ENCODE measurements at places on chromosomes 5 and 9.
A peak's percentile ranks its signal among the peaks of the same experiment; 100 is the strongest.

GRCh38 chr5:79924936-79925893 is 65.8 kb downstream of the MTX3 start:
- no peak for DNase-seq

GRCh38 chr5:2371419-2371710 is 380.1 kb downstream of the IRX2 start:
- DNase-seq: no peak

DNA sequence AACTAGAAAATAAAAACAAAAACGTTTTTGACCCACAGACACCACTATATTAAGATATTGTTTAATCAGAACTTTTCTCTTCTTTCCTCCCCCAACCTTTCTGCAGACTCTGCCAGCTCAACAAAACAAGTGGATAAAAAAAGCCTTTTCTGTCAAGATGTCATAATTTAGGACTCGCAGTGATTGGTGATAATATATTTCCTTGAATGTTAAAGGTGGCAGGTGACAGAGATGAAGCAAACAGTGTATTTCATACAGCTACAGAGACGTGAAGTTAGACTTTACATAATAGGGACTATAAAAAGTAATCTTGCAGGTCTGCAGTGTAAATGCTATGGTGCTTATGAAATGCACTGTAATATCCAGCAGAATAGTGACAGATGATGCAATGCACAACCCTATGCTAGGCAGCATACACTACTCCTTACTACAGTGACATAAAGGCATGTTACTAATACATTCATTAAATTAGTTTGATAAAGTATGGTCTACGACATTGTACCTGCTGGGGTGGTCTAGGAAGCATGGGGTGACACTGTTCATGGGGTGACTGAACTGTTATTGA is 326.7 kb upstream of the GRAMD2B start:
- no peak for DNase-seq

DNA sequence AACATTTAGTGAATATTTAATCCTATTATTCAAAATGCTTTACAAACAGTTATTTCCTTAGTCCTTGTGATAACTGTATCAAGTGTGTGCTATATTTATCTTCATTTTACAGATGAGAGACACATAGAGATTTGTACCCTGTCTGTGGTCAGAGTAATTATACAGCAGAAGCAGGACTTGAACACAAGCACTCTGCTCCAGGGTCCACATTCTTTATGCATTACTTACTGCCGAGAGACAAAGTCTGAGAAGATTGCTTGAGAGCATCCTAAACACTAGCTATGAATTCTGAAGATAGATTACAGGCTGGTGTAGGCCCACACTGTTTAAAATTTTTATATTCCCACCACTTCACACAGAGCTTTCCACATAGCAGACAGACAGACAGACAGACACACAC is 926.1 kb upstream of the DMAC1 start:
- DNase-seq: no peak

DNA sequence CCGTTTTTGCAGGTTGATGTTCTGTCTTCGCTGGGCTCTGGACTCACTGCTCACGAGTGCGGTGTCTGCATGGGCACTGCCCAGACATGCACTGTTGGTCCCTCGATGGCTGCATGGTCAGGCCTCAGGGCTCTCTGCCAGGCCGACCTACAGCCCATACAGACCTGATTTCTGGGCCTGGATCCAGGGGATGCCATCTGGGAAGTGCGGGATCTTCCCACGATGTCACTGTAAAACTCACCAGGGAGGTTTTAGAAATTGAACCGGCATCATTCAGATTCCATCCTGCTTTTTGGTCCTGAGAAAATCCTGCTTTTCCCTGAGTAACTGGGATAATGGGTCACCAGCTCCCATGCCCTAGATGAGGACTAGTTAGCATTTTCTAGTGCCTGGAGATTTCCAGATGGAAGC is 9.1 kb downstream of the S1PR3 start:
- no peak for DNase-seq

- no peak for DNase-seq
Measured at GRCh38 chr9:122865300-122865699, 36.9 kb upstream of the PDCL start.

DNA sequence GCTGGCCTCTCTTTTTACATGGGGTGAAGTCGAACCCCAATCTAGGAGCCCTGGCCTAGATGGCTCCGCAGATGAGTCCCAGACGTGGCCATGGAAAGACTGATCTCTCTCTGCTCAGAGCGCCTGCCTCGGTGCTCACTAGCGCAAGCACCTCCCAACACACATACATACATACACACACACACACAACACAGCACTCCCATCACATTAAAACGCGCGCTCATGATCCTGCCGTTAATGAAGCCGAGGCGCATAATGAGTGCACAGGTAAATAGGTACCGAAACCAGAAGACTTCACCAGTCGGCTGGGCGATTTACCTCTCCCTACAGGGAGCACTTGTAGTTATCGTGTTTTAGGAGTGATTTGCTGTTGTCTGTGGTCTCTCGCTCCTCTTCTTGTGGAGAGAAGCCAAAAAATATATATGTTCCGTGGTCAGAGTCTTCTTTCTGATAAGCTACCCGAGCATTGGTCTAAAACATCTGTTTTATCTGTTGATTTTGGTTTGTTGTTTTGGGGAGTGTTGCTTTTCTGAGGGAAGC is 207.7 kb downstream of the MEF2C start:
- DNase-seq: no peak

- DNase-seq: peak; percentile 16
Measured at GRCh38 chr5:43227655-43228054, 35.6 kb downstream of the NIM1K start.

GRCh38 chr5:109740966-109741365 is 51.2 kb downstream of the MAN2A1 start:
- no peak for DNase-seq

- no peak for DNase-seq
Measured at GRCh38 chr9:18698992-18699391, 225.0 kb downstream of the ADAMTSL1 start.

DNA sequence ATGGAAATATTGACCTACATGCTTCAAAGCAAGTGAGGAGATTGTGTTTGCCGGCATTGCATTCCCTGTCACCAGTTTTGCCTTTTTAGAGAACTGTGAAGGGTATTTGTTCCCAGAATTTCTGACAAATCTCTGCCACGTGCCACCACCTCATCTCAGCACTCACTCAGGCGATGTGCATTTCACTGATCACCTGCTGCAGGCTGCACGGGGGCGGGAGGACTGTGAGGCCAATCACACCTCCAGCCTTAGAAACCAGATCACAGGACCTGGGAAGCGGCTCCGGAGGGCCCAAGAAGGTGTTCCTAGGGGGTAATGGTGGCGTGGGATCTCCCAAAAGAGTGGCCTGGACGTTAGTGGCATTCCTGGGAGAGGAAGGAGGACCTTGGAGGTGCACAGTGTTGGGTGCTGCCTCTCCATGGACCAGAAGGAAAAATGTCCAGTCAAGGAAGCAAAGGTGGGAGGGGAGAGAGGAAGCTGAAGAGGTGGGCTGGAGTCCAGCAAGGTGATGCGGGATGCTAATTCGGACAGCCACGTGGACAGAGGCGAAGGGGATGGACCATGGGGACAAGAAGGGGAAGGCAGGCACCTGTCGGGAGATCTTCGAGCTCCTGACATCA is 63.6 kb upstream of the OLFM1 start:
- no peak for DNase-seq

- no peak for DNase-seq
Measured at GRCh38 chr9:114202396-114202795, 47.1 kb downstream of the COL27A1 start.

DNA sequence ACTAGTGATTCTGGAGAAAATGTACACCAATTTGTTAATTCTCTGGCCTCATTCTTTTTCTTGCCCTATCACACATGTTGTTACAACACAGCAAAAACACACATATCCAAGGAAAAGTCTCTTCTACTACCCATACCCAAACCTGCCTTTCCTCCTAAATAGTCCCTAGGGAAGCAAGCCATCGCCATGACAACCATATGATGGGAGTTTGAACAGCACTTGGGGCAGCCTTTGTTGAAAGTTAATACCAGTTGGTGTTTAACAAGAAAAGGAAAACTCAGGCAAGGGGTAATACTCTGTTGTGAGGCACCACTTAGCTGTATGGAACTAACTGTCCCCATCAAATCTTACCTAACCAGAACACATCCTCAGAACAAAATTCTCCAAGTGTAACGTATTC is 1.7 kb downstream of the TRPM3 start:
- no peak for DNase-seq

GRCh38 chr5:112059579-112060135 is 302.7 kb upstream of the NREP start:
- DNase-seq: no peak

DNA sequence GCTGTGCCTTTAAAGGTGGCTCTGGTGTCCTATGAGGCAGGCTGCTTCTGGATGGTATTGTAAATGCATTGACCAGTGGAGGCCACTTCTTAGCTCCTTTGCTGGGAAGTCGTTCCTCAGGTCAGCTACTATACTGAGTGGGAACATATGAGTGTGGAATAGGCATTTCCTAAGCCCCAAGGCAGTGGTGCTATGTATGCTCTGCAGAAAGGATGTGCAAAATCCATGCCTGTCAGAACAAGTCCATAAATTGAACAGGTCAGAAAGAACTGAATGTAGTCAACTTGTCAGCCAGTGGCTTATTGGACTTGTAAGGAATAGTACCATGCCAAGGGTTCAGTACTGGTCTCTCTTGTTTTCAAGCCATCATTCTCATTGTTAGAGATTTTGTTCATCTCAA is 216.4 kb downstream of the CDH10 start:
- DNase-seq: no peak

GRCh38 chr9:110116543-110116885 is 91.4 kb downstream of the C9orf152 start:
- DNase-seq: peak; percentile 94

- DNase-seq: no peak
Measured at GRCh38 chr9:90086101-90086511, 481.3 kb downstream of the GADD45G start.

DNA sequence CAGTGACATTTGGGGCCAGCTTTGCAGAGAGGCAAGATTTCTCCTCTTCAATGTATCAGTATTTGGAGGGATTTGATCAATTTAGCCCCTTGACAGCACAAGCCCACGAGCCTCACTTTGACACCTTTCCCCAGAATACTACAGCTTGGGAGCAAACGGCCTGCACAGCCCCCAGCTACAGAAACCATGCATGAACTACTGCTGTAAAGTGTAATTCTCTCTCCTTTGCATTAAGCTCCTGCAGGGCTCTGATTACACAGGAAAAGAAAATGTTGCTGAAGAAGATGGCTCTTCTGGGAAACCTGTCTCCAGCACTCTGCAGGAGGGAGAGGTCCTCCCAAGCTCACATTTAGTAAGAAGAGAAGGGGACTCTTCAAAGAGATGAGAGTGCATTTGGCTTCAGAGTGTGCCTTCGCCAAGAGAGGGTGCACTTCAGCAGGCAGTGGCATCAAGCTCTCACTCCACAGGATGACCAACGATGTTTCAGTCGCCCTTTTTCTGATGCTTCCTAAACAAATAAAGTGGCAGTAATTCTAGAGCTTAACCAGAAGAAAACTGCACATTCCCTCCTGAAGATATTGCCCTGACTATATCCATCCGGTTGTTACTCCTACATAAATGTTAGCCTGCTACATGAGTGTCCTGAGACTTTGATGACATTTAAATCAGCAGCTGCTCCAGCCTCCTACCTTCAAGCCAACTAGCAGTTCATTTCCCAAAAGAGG is 272.2 kb downstream of the AUH start:
- DNase-seq: no peak

- no peak for DNase-seq
Measured at GRCh38 chr9:130892477-130893304, 3.9 kb downstream of the QRFP start.

GRCh38 chr5:152288499-152288898 is 116.6 kb downstream of the NMUR2 start:
- no peak for DNase-seq

DNA sequence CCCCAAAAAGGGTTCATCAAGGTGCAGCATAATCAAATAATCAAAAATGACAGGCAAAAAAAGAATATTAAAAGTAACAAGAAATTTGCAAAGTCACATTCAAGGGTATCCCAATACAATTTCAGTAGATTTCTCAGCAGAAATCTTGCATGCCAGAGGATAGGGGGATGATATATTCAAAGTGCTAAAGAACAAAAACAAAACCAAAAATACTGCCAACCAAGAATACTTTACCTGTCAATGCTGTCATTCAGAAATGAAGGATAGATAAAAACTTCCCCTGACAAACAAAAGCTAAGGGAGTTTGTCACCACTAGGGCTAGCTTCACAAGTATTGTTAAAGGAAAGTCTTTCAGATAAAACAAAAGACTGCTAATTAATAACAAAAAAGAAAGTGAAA is 68.7 kb upstream of the EDIL3 start:
- DNase-seq: no peak

DNA sequence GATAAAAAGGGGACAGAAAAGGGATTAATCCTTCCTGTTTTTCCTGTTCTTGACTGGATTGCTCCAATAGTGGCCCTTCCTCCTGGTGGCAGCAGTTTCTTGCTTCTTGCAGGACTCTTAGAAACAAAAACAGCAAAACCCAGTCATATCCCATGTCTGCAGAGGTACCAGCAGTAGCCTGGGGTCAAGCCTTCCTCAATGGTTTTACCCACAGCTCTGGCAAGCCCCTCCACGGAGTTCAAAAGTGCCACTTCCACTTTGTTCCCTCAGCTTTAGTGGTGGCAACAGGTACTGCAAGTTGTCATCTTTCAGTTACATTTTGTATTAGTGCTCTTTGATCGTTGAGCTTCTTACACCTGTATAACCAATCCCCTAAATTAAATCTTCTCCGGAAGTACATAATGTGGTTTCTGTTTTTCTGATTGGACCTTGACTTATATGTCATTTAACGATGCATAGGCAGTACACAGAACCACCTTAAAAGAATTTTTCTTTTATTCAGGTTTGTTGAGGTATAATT is 8.7 kb upstream of the RANBP6 start:
- DNase-seq: no peak

DNA sequence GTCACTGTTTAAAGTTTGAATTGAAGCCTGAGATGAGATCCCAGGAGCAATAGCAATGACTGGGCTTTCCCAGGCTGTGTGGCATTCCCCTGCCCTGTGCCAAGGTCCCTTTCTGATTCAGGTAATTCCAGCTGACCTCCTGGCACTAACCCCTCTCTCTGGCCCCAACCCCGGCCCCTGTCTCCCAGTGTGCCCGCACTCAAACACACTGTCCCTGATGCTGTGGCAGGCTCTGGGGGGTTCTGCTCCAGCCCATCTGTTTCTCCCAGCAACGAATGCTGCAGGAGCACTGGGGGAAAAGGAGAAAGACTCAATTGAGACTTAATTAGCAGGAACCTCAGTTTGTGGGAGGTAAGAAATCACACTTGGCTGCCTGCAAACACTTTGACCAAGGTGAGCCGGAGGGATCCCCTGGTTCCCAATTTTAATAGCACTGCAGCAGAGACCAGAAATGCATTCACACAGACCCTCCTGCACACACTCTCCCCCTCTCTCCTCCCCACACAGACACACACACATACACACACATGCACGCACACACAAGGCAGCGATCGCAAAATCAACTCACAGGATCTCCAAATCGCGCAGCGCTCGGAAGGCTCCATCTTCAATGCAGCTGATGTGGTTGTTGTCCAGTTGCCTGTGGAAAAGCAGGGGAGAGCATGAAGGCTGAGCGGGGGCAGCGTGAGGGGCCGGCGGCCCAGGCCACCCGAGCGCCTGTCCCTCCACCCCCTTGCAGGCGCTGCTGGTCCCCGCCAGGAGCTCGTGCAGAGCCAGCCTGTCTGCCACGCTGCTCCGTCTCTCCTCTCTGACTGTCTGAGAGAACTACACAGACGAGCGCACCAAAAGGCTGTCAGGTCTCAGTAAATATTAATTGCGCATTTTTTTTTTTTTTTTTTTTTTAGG is 265.1 kb upstream of the PANK3 start:
- DNase-seq: no peak

- DNase-seq: no peak
Measured at GRCh38 chr5:162593881-162594280, 526.3 kb downstream of the GABRG2 start.
